ENCODE measurements at places on chromosomes 7 and 10. TPM values are rescaled to one million over a fixed set of nuclear protein-coding genes. Genes with fewer than 3 reads are reported as not detected.

DNA sequence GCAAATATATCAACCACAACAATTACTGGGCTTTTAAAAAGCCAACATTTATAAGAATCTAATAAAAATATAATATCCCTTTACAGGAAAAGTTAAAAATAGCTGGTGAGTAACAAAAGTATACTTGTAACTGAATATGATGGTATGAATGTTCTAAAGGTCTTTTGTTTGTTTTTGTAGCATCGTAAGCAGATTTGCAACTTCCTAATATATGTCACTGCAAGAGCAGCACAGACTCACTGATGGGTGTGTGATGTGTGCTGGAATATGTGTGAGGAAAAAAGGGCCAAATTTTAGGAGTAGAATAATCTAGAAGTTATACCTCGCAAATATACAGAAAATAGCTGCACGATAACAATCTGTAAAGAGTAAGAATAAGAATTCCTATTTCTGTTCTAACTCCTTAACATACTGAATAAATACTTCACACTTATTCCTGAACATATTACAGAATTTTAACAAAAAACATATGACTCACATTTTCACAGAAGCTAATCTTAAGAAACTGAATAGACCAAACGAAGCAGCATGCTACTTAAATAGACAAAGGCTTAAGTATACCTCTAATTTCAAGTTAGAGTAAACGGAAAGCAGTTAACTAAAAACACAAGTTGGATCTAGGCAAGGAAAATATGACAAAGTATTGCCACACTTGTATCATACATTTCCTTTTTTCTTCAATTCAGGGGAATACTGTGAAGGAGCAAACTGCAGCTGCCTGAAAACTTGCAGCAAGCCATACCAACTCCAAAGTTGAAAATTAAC is 9.6 kb downstream of the ETV1 start:
- H3K27me3 ChIP-seq, result no peaks in the 10 kb centered on the region
- no peak overlapping the region for H3K27ac ChIP-seq
- peaks cover 15% of the 10 kb centered on the region for H3K36me3 ChIP-seq
- no peak overlapping the region for H3K4me3 ChIP-seq
- DNase-seq, result no peak
- H3K4me1 ChIP-seq, result peaks cover 17% of the 10 kb centered on the region

DNA sequence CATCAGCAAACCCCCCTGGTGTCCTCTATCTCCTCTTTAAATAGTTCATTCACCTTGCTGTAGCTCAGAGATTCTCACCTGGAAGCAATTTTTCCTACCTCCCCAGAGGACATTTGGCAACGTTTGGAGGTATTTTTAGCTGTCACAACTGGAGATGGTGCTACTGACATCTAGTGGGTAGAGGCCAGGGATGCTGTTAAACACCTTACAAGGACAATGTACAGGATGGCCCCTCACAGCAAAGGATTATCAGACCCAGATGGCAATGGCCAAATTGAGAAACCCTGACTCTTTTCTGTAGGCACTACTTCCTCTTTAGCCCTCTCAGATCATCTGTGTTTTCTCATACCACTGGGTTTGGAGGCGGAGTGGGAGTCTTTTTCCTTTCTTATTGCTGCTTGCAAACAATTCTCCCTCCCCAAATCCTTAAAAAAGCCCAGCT is 13.2 kb upstream of the TRA2A start:
- no peaks in the 10 kb centered on the region for H3K36me3 ChIP-seq
- H3K4me1 ChIP-seq, result no peaks in the 10 kb centered on the region
- H3K27me3 ChIP-seq, result no peaks in the 10 kb centered on the region
- no peak for DNase-seq
- H3K4me3 ChIP-seq, result no peak overlapping the region

DNA sequence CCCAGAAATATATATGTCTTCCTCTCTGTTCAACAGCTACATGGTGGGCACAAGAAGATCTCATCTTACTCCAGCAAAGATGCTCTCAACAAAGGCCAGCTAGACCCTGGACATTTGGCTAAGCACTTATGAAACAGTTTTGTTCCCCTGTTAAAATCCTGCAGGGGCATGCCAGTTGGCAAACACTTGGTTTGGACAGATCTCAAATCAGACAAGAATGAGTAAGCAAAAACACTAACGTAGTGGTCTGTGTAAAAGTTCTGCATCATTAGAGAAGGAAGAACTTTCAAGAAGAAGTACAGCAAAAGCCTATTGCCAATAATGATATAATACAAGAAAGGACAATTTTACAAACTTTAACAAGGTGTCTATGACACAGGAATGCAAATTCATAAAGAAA is 125.6 kb downstream of the CALN1 start:
- H3K36me3 ChIP-seq, result no peaks in the 10 kb centered on the region
- no peak overlapping the region for H3K27ac ChIP-seq
- no peaks in the 10 kb centered on the region for H3K27me3 ChIP-seq
- H3K4me3 ChIP-seq, result no peak overlapping the region
- DNase-seq, result no peak
- H3K4me1 ChIP-seq, result no peaks in the 10 kb centered on the region

GRCh38 chr10:97050956-97051496 is 134.7 kb downstream of the SLIT1 start:
- H3K4me1 ChIP-seq, result peaks cover 2% of the 10 kb centered on the region
- H3K27me3 ChIP-seq, result no peaks in the 10 kb centered on the region
- H3K4me3 ChIP-seq, result no peak overlapping the region
- no peaks in the 10 kb centered on the region for H3K36me3 ChIP-seq
- H3K27ac ChIP-seq, result no peak overlapping the region

GRCh38 chr10:33557313-33557712 is 222.8 kb upstream of the NRP1 start:
- no peak overlapping the region for H3K4me3 ChIP-seq
- DNase-seq, result no peak
- H3K27me3 ChIP-seq, result no peaks in the 10 kb centered on the region
- no peaks in the 10 kb centered on the region for H3K36me3 ChIP-seq

GRCh38 chr10:89001729-89002072 is 11.1 kb downstream of the FAS start:
- no peaks in the 10 kb centered on the region for H3K36me3 ChIP-seq
- H3K4me1 ChIP-seq, result 0 out of 2 replicates have a peak, but pooled peaks cover 2% of the 10 kb centered on the region
- no peak overlapping the region for H3K4me3 ChIP-seq

GRCh38 chr7:33201821-33202220 is 72.5 kb downstream of the BBS9 start:
- no peak for DNase-seq
- H3K4me1 ChIP-seq, result no peaks in the 10 kb centered on the region

- H3K36me3 ChIP-seq, result 0 out of 2 replicates have a peak, but pooled peaks cover 3% of the 10 kb centered on the region
- no peak overlapping the region for H3K4me3 ChIP-seq
- no peaks in the 10 kb centered on the region for H3K27me3 ChIP-seq
- no peak for DNase-seq
- H3K4me1 ChIP-seq, result peaks cover 34% of the 10 kb centered on the region
Observed at GRCh38 chr10:77873536-77874380, 52.8 kb downstream of the DLG5 start.

- no peaks in the 10 kb centered on the region for H3K27me3 ChIP-seq
- H3K36me3 ChIP-seq, result no peaks in the 10 kb centered on the region
- H3K4me1 ChIP-seq, result peaks cover 23% of the 10 kb centered on the region
- no peak overlapping the region for H3K27ac ChIP-seq
- DNase-seq, result no peak
Observed at GRCh38 chr7:1539882-1540775, 9.6 kb downstream of the MAFK start.

The LOXL4 gene
- total RNA-seq, result 0.13 TPM

The UCN3 gene
- total RNA-seq, result not detected

The HERPUD2 gene
- total RNA-seq, result 15.6 TPM

All from H1 (cell line).